ENCODE measurements at places on chromosomes 2 and 18.

DNA sequence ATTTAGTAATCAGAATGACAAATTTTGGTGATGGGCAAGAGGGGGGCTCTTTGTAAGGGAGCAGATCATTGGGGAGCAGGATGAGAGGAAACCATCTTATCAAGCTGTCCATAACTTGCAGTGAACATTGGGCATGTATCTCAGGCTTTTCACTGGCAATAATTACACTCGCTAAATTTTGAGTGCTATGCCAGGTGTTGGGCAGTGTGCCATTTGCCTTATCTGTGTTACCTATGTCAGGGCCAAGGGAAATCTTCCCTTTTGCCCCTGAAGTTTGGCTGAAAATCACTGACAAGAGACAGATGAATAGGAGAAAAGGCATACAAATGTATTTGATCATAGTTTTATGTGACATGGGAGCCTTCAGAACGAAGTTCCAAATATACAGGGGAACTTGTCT, 39.0 kb downstream of the NOSTRIN start:
- DNase-seq: no peak

GRCh38 chr2:104668631-104669030, 185.3 kb upstream of the POU3F3 start:
- DNase-seq: no peak

DNA sequence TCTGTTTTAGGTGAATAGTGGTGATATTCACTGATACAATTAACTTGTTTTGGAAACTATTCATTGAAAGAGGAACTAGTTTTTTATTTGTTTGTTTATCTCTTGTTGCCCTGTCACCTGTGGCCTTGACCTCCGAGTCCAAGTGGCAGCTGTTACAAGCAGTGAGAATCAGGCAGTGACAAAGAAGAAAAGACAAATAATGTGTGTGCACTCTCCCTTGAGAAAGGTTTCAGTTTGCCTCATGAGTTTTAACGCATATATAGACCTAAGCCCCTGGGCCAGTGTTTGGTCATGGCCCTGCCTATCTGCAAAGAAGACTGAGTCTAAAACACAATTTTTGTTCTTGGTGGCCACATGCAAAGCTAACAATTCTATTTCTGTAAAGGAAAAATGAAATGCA, 15.3 kb downstream of the KYNU start:
- DNase-seq: no peak

GRCh38 chr2:150209746-150210145, 277.7 kb downstream of the RND3 start:
- no peak for DNase-seq

DNA sequence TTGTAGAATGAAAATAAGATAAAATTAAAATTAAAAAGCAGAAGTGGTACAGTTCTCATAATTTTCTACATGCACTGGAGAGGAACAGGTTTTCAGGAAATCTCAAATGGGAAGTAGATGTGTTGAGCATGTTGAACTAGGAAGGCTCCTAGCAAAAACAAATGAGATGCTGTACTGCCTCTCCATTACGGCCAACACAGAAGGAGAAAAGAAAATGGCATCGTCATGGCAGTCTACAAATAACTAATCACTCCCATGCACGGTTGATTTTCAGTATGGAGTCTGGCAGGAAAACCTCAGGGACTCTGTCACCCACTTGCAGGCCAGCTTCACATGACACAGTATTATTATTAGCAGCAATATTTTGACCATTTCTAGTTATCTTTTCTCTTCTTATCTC, 278.7 kb downstream of the NRXN1 start:
- no peak for DNase-seq

DNA sequence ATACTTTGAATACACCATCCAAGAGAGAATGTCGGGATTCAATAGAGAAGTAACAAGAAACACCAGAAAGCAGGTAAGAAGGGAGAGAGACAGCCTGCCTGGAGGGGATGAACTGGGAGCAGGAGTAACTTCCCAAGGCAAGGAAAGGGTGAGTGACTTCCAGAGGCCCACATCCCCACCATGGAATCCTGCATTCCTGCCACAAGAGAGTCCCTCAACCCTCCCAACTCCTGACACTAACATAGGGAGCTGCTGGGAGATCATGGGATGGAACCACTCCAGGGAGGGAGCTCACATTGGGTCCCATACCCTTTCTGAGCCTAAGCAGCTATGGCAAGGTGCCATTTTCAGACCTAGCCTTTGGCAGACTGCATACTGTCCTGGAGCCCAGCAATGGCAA, 5.5 kb upstream of the TMEM163 start:
- no peak for DNase-seq

GRCh38 chr2:113230531-113230930, 48.2 kb downstream of the PAX8 start:
- no peak for DNase-seq

DNA sequence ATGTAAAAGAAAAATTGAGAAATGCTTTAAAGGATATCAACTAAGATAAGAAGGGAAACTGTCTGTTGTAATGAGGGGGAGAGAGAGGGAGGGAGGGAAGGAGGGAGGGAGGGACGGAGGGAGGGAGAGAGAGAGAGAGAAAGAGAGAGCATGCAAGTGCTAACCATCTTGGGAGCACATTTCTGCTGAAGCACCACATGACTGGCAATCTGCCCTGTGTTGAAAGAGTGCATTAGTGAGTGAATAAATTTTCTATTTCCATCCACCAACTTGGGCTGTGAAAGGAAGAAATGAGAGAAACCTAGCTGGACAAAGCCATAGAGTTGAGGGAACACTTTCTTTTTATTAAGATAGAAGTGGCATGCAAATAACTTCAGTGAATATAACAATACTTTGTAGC, 110.7 kb downstream of the TMX3 start:
- no peak for DNase-seq

- no peak for DNase-seq
These were observed 286.4 kb downstream of the TXNL1 start for GRCh38 chr18:56351911-56352500.

DNA sequence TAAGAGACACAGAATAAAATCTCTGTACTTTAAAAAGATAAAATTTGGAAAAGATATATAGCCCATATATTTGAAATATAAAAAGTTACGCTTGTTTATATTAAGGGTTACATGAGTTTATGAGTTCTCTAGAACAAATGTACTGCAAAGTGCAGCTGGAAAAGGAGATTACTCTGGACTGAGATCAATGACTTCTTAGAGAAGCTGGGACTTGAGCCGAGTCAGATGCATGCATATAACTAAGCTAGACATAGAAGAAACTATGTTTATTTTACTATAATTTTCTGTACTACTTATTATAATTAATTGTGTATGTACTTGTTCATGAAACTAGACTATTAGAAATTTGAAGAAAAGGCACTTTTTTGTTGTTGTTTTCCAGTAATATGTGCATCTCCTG, 170.3 kb upstream of the NXPH2 start:
- no peak for DNase-seq

DNA sequence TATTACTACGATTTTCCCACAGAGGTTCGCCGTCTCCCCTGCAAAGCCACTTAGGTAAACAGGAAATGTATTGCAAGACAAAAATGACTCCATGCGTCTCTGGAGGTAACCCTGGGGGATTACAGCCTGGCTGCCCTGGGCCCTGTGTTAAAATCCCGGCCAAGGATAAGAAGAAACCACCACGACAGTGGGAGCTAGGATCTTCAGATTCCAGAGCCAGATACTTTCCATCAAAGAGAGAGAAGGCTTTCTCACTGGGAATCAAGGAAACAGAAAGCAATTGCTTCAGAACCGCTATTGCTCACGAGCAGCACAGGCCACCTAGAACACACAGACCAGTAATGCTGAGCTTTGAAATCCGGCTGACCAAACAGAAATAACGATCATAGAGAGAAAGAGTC, 97.9 kb upstream of the ZNF516 start:
- DNase-seq: no peak

GRCh38 chr2:137952586-137953129, 11.6 kb upstream of the HNMT start:
- DNase-seq: no peak

GRCh38 chr18:1965016-1965415, 606.3 kb downstream of the METTL4 start:
- no peak for DNase-seq

- DNase-seq: no peak
These were observed 23.7 kb downstream of the TIMM21 start for GRCh38 chr18:74171910-74172606.

DNA sequence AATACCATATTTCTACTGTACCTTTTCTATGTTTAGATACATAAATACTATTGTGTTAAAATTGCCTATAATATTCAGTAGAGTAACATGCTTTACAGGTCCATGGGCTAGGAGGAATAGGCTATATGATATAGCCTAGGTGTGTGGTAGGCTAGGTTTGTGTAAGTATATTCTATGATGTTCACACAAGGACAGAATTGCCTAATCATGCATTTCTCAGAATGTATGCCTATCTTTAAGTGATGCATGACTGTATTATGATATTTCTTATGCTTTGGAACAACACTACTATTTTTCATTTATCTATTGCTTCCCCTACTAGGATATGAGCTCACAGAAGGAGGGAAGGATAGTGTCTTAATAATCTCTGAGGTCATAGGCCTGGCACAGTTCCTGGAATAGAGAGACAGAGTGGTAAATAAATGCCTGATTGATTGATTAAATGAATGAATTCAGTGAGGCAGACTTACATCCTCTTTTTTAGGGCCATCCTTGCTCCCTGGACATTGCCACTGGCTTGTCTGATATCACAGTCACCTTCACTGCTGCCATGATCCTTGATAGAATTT, 121.0 kb downstream of the MYO3B start:
- DNase-seq: no peak

GRCh38 chr18:6917072-6917471, 187.6 kb downstream of the ARHGAP28 start:
- DNase-seq: no peak

DNA sequence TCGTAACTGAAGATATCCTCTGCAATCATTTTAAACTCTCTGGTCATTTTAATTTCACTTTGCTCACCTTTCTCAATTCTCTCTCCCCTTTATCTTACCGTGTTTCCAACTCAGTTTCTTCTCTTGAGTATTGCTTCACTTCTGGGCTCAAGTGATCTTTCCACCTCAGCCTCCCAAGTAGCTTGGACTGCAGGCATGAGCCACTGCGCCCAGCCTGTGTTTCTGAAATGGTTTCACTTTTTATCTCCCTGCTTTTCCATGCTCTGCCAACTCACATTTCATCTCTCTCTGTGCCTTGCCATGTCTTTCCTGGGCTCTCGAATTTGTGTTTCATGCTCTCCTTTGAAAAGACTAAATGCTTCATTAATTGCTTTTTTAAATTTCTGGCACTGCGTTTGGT, 30.5 kb upstream of the TMEM131 start:
- no peak for DNase-seq

GRCh38 chr2:53600815-53601214, 166.8 kb upstream of the CHAC2 start:
- DNase-seq: no peak
